NCI-H345 (cell line): ENCODE measurements at places on chromosomes 1 and 21.

DNA sequence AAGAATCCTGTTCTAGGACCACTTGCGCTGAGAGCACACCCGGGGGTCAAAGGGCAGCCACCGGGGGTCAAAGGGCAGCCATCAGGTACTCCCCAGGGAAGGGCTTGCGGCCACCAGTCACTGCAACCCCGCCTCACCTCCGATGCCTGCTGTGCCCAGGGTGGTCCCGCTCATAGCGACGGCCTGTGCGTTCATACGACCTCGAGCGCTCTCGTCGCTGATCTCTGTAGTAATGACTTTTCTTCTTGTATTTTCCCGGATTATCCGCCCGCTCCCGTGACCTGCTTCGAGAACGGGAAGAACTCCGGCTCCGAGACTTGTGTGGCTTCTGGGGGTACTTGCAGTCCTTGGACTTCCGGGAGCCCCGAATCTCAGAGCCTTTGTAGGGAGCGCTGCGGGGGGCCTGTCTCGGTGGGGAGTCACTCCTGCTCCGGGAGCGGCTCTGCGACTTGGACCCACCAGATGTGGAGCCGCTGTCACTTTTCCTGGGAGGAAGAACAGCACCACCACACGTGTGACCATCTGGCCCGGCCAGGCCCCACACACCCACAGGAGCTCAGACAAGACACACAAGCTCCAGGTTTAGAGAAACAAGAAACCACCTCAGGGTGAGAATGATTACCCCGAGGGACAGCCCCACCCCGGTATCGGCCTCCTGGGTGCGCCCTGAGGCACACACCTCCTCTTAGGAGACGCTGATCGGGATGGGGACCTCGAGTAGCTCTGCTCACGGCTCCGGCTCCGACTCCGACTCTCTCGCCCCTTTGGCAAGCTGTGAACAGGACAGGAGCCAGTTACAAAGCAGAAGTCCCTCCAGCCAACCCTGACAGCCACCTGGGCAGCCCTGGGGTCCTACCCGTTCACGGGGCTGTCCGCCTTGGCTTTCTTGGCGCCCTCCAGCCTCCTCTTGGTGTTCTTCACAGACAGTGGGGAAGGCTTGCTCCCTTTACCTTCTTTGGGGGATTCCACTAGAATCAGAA, 11.7 kb downstream of the CCNL2 start:
- DNase-seq, result no peak

GRCh38 chr1:239164451-239165180, 221.8 kb upstream of the CHRM3 start:
- DNase-seq, result no peak

DNA sequence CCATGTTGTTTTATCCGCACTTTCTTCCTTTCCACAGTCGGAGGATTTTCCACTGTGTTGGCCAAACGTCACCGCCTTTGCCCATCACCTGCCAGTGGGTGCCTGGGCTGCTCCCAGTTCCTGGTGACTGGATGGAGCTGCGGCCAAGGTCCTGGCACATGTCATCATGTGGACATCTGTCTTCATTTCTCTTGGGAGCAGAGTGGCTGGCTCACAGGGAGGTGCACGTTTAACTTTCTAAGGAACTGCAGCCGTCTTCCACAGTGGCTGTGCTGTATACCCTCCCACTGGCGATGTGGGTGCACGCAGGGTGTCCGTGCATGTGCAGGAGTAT, 19.5 kb upstream of the RNF223 start:
- no peak for DNase-seq

- DNase-seq, result no peak
These were observed 19.3 kb downstream of the TRMT13 start for GRCh38 chr1:100152271-100152670.

DNA sequence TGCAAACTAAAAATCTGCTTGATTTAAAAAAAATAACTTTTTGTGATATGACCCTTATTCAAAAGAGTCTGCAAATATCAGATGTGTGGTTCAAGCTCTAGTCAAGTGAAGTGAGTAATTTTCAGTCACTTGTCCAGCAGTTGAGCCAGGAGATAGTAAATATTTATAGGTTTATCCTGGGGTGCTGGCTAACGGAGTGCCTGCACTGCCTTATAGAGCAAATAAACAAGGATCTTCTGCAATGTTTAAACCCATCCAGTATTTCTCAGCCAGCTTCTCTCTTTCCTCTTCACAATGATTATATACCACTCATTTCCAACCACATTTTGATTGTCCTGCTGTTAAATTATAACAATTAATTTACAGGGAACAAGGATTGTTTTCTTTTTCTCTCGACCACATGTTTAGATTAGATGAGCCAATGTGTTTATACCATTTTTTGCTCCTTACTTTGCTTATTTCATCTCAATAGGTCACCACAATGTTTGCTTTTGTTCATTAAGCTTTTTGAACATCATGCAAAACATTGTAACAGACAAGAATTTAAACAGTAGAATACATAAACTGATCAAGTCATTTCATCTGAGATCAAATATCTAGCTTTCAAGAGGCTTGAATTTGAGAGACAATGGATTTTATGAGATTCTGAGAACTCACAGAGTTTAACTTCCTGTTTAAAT, 60.3 kb upstream of the GREM2 start:
- DNase-seq, result no peak

DNA sequence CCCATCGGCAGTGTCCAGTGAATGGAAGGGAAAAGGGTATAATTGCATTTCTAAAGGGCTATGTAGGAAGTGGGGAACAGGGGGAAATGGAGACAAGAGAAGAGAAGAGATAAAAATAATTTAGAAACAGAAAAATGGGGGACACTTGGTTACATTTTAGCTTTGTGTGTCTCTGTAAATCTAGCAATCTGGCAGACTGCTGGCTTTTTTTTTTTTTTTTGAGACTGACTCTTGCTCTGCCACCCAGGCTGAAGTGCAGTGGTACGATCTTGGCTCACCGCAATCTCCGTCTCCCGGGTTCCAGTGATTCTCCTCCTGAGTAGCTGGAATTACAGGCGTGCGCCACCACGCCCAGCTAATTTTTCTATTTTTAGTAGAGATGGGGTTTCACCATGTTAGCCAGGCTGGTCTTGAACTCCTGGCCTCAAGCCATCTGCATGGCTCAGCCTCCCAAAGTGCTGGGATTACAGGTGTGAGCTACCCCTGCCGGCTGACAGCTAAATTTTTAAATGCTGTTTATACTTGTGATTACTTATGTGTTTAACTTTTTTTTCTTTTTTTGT, 53.4 kb downstream of the AGPAT3 start:
- DNase-seq, result no peak

- no peak for DNase-seq
These were observed 36.7 kb upstream of the PLXNA2 start for GRCh38 chr1:208280681-208281450.
